ENCODE measurements at places on chromosomes 2 and 18.
A peak's percentile ranks its signal among the peaks of the same experiment; 100 is the strongest.

GRCh38 chr2:172462373-172462848, 35.0 kb downstream of the ITGA6 start:
- DNase-seq = no peak

- no peak for DNase-seq
Measured at GRCh38 chr2:41968182-41968578, 79.6 kb upstream of the PKDCC start.

- no peak for DNase-seq
Measured at GRCh38 chr2:106561803-106562202, 74.6 kb downstream of the CD8B2 start.

GRCh38 chr2:31828891-31829290, 181.9 kb downstream of the MEMO1 start:
- no peak for DNase-seq

DNA sequence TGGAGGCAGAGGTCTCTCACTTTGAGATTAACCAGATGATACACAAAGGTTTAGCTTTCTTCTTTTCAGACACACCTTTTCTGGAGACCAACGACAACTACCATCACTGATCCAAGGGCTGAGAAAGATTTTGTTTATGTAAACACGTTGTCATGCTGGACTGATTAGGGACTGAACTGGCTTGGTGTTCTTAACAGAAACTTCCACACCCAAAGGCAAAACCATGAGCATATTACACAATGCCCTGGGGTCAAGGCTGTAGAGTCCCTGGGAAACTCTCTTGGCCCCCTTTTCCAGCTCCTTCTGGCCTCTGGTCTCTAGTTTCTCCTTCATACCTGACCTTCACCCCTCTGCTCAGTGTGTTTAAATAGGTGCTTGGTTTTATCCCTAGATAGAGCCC, 447.0 kb upstream of the TCF4 start:
- no peak for DNase-seq

DNA sequence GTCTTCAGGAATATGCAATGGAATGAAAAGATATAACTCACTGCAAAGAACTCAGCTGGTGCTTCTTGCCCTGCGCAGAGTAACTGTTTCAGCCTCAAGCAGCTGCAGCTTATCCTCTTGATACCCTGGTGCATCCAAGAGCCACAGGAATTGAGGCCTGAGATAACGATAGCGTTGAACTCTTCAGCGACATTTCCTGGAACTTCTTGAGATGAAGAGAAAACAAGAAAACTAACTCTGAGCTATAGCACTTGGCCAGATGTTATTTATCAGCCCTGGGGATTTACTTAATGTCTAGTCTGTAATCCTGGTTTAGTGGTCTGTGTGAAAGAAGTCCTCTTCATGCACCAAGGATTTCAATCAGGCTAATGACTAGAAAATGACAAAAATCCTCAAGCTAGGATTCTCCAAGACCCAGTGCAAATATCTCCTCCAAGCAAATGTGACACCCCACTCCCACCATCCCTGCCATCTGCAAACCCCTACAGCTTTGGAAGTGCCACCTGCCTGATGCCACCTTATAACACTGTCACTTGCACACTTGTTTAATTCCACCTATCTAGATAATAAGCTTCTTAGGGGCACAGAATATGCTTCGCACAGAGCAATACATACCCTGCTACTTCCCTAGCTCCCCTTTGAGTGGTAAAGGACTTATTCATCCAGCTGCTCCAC, 40.6 kb downstream of the EHD3 start:
- no peak for DNase-seq

GRCh38 chr2:18527326-18527725, 33.1 kb downstream of the RDH14 start:
- no peak for DNase-seq

- DNase-seq = no peak
Measured at GRCh38 chr2:86006524-86006923, 99.2 kb downstream of the POLR1A start.

DNA sequence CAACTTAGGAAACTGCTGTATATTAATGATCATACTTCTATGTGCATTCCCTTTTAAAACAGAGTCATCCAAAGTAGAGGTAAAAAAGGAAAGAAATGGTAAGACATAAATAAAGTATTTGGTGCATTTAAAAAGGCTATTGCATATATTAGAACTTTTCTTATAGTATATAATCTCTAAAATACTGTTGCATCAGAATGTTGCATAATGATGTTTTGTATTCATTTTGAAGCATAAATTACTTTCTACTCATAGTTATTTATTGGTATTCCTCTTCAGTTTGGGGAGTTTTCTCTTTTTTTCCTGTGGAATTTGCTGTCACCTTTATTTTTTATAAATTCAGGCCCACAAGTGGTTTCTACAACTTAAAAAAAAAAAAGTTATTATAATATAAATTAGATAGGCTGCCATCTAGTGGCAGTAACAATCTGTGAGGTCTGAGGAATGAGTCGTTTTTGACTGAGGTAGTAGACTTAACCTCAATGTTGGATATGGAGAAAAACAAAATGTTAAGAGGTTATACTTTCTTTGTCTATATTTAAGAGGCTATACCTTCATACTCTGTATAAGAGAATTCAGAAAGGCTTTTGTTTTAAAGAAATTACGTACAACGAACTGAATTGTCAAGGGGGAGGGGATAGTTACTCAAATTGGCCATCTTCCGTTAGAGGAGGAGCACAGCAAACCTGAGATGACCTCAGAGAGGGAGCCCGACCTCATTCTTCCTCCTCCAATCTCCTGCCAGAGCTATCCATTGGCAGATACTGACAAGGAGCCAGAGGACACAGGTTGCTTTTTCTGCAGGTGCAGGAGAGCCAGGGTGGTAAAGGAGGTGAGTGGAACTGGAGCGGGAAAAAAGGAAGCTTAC, 23.8 kb downstream of the ANKAR start:
- DNase-seq = peak; percentile 10

DNA sequence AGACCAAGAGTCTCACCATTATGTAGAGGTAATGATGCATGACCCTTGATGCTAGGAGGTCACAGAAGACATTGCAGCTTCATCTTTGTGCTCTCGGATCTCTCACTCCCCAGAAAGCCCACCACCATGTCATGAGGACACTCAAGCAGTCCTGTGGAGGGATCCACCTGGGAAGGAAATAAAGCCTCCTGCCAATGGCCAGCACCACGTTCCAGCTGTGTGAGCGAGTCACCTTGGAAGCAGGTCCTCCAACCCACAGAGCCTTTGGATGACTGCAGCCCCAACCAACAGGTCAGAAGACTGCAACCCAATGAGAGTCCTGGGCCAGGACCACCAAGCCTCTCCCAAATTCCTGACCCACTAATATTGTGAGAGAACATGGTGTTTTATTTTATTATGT, 38.4 kb downstream of the CYP26B1 start:
- no peak for DNase-seq

DNA sequence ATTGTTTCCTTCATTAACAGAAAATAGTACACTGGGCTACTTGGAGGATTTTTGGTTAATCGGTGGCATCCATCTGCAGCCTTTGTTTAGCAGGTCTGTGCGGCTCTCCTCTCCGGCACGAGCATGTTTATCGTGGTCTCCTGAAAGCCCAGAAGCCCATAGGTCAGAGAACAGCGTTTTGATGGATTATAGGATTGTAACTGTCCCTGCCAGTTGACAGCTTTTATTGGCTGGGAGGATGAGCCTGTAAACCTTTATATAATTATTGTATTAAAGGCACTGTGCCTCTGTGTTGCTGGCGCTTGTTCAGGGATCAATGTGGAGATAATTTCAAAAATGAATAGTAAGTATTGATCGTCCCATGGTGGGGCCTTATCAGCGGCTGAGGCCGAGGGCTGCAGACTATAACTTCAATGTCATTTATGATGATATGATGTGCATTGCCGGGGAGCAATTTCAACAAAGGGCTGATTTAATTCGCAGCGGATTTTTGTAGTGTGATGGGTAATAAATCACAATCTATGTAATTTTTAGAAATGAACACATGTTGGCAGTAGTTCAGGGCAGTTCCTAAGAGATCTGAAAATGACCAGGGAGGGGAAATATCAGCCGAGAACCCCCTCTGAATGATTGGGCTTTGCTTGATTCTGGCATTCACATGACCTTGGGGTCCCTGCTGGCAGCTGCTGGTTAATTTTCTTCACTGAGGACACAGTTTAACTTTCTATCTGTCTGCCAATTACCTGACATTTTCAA, 736.1 kb downstream of the GALR1 start:
- DNase-seq = no peak

GRCh38 chr2:44821500-44821899, 120.0 kb upstream of the SIX3 start:
- no peak for DNase-seq

DNA sequence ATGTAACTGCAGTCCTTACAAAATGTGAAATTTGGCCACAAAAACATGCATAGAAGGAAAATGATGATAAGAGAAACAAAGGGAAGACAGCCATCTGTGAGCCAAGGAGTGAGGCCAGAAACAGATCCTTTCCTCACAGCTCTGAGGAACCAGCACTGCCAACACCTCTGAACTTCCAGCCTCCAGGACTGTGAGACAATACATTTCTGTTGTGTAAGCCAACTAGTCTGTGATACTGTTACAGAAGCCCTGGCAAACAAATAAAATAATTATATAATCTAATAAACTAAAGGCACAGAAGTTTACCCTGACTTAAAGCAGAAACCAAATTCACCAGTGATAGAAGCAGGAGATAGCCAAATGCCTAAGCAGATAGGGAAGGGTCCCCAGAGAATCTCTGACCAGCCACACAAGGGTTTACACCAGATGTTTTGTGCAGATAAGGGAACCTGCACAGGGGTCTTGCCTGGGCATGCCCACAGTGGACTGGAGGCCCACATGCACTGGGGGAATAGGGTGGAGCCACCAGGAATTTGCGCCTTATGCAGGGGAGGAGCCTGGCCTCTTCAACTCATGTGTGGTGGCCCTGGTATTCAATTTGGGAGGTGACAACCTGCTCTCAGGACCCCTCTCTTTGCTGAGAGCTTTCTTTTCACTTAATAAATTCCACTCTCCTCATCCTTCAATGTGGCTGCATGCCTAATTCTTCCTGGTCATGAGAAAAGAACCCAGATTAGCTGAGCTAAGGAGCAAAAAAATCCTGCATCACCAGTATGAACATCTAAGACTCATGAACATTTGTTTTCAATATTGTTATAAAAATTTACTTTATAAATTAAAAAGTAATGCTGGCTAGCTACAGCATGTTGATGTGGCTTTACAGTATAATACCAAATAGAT, 3.8 kb upstream of the GCC2 start:
- no peak for DNase-seq

GRCh38 chr2:207956771-207957170, 68.6 kb downstream of the PLEKHM3 start:
- no peak for DNase-seq

GRCh38 chr2:238060096-238060541, 682 bp upstream of the SCLY start:
- DNase-seq = no peak

GRCh38 chr2:34105006-34105767, 506.1 kb upstream of the FAM98A start:
- DNase-seq = no peak

DNA sequence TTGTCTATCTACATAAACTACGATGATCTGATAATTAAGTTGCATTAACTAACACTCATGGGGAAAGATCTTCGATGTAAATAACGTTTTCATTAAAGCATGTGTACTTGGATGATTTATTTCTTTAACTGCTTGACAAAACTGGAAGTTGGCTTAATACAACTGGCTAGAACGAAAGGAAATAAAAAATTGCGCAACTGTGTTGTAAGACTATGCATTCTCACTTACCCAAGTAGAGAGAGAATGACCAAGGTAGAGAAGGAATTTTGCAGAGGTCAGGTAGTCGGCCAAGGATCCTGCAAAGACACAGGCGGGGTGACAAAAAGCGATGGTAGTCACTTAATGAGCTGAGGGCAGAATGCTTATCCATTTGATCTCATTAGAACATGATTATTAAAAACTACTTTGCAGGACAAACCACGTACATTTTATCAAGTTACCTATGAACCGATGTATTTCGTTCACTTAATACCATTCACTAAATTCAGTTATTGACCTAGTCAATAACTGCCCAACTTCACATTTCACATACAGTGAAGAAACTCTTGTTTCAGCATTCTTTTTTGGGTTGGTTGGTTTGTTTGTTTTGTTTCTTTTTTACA, 900 bp downstream of the SLC40A1 start:
- no peak for DNase-seq

GRCh38 chr2:219123356-219124135, 37.1 kb downstream of the NHEJ1 start:
- no peak for DNase-seq

- DNase-seq = no peak
Measured at GRCh38 chr2:84716564-84716963, 164.3 kb downstream of the TRABD2A start.

GRCh38 chr2:64453770-64454385, at the start of gene LGALSL:
LGALSL (plus strand) TSS chr2:64454162; CDS start chr2:64454546, 384 bp downstream.
- DNase-seq = no peak

GRCh38 chr2:8528863-8529262, 153.0 kb upstream of the ID2 start:
- no peak for DNase-seq

GRCh38 chr2:200578778-200579177, 7.0 kb upstream of the AOX1 start:
- no peak for DNase-seq

DNA sequence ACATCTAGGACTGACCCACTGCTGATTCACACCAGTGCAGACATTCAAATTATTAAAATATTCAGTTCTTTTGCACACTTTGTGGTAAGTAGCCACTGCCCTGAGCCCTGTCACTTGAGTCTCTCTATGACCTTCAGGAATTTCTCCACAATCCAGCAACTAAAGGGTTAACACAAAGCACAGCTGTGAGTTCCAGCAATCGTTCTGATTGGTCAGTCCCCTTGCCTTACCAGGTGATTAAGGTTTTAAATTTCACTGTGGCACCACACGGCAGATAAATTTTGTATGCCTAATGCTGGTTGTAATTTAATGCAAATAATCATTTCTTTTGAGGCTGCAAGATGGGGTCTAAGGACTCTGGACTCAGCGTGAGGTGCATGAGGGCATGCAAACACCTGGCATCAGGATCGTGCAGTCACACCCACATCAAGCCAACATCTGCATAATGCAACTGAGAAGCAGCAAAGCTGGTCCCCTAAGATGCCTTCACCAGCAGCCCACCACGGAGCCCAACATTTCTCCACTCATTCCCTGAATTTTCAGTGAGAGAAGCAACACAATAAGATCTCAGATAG, 36.6 kb downstream of the SLC14A1 start:
- DNase-seq = no peak

- DNase-seq = no peak
Measured at GRCh38 chr2:61262699-61263098, 100.7 kb downstream of the C2orf74 start.

DNA sequence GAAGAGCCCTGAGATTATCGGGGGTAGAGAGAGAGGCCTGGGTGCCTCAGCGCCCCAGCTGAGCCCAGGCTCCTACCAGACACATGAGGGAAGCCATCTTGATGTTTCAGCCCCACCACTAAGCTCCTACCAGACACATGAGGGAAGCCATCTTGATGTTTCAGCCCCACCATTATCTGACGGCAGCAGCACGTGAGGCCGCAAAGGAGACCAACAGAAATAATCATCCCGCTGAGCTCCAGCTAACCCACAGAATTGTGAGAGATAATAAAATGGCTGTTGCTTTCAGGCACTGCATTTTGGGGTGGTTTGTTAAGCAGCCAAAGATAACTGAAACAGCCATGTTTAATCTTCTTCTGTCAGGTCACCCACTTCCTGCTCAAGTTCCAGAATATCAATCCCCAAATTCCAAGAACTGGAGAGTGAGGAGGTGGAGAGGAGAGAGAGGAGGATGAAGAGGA, 29.3 kb upstream of the SOS1 start:
- no peak for DNase-seq

- DNase-seq = no peak
Measured at GRCh38 chr2:181357979-181358378, 99.2 kb upstream of the ITGA4 start.

GRCh38 chr2:158712791-158713522, 82.2 kb upstream of the DAPL1 start:
- no peak for DNase-seq
